ENCODE measurements at places on chromosomes 3 and 15.

- DNase-seq, result no peak
Observed at GRCh38 chr15:101124731-101125451, 127.0 kb downstream of the CHSY1 start.

- DNase-seq, result no peak
Observed at GRCh38 chr3:186319945-186320344, 42.1 kb downstream of the DGKG start.

GRCh38 chr3:116473602-116474001 is 28.3 kb upstream of the LSAMP start:
- DNase-seq, result no peak

DNA sequence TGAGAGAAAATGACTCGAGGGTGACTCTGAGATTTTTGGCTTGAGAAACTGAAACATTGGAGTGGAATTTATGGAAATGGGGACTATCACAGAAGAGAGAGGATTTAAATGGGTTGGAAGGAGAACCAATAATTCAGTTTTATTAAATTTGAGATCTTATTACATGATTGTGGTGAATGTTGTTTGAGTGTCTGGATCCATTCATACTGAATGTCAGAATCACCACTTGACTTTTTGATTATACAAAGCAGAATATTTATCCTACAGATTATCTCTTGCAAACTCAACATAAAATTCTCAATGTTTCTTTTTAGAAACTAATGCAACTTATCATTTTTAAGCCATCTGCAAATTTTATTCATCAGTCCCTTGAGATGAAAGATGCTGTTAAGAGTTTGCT is 332.8 kb downstream of the CNTN3 start:
- DNase-seq, result no peak

DNA sequence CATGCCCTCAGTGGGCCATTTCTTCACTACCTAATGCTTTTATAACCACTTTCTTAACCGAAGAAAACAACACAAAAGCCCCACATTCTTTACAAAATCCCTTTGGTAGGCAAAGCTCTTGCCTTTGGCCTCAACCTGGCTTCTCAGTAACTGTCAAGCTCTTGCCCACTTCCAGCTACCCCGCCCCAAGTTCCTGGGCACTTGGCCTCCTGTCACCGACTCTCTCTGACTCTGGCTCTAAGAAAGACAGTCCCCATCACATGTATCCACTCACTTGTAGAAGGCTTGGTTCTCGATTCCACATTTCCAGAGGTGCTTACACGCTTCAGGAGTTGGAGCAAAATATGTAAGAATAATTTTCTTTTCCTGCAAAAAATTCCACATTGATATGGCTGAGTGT is 61.1 kb downstream of the WDR76 start:
- no peak for DNase-seq

GRCh38 chr3:141405025-141405424 is 36.7 kb downstream of the ZBTB38 start:
- no peak for DNase-seq

DNA sequence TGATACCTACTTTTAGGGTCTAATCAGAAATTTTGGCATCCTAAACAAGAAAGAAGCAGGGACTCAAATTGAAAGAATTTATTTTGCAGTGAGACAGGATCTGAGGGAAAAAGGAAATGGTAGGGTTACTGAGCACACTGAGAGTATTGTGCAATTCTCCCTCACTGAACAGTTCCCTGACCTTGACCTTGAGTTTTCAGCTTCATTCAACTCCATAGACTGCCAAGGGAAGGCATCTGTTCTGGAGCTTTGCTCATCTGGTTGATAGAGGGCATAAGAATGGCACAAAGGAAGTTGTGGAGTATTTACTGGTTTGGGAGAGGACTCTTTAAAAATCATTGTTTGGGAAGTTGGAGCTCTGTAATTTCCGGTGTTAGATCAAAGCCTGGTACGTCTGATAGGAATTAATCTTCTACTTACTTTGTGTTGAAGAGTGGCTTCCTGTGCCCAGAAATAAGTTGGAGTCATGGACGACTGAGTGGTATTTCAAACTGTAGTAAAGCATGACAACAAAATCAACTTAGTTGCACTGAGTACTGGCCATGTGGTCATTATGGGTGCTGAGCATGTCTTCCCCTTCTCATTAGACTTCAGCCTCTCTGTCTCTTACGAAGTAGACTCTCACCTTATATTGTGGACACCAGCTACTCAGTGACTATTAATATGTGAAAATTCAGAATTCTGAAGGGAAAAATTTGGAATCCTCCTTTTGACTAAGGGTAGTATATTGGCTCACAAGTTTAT is 40.8 kb downstream of the CLDN1 start:
- no peak for DNase-seq

DNA sequence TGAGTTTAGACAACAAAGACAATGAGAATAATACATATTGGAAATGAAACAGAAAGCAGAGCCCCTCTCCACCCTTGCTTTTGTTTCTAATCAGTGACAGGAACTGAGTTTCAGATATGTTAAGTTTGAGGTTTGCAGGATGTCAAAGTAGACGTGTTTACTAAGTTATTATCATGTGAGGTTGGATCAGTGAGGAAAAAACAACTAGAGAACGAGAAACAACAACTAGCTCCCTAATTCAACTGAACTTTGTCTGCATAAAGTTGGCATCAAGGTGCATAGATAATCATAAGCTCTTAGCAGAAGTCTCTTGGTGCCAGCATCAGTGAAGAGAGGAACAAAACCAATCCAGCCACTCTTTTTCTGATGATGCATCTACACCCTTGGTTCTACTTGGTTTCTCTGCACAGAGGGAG is 491.1 kb upstream of the NR2F2 start:
- DNase-seq, result no peak

DNA sequence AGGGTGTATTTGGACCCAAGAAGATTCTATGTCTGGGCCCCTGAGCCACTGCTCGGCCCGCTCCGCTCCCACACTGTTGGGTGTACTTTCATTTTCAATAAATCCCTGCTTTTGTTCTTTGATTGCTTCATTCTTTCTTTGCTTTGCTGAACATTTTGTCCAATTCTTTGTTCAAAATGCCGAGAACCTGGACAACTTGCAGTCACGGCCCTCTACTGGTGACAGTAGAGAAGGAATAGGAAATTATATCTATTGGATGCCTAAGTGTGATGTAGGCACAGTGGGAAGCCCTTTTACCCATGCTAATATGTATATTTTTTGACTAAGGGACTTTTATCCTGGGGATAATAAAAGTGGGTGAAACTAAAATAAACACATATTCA is 340.8 kb downstream of the LRRC3B start:
- no peak for DNase-seq

DNA sequence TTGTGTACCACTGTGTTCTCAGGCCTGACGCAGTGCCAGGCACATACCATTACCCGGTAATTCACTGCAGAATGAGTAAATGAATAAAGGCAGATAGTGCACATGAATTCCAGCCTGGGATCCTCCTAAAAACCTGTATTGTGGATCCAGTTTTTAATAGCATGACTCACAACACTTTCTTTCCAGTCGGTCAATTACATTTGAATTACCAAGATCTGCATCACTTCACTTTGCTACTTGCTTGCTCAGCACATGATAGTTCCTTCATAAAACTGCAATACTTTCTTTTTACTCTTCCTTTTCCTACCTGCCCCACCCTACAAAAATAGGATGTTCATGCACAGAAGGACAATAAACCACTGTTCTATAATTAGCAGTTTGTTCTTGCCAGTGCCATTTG is 553.8 kb downstream of the MAGI1 start:
- no peak for DNase-seq

GRCh38 chr3:156577736-156578135 is 22.8 kb upstream of the SSR3 start:
- DNase-seq, result no peak

- DNase-seq, result no peak
Observed at GRCh38 chr3:126110431-126111125, 26.7 kb upstream of the SLC41A3 start.

DNA sequence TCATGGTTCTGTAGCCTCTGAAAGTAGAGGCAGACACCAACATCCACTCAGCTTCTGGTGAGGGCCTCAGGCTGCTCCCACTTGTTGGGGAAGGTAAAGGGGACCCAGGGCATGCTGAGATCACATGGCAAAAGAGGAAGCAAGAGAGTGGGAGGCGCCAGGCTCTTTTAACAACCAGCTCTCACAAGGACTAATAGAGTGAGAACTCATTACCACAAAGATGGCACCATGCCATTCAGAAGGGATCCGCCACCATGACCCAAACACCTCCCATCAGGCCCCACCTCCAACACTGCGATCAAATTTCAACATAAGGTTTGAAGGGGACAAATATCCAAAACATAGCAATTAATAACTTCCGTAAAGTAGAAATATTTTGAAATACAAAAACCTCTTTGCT is 192.3 kb downstream of the OCA2 start:
- DNase-seq, result no peak

DNA sequence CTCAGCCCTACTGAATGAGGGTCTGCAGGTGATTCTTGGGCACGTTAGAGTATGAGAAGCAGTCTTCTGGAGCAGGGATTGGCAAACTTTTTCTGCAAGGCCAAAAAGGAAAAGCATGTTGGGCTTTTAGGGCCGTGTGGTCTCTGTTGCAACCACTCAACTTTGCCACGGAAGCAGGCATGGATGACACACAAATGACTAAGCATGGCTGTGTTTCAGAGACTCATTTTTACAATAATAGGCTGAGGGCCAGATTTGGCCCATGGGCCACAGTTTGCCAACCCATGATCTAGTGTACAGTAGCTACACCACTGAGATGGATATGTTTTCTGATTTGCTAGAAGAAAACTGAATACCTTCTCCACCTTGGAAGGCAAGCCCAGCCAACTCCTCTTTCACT is 66.1 kb upstream of the PRICKLE2 start:
- no peak for DNase-seq

DNA sequence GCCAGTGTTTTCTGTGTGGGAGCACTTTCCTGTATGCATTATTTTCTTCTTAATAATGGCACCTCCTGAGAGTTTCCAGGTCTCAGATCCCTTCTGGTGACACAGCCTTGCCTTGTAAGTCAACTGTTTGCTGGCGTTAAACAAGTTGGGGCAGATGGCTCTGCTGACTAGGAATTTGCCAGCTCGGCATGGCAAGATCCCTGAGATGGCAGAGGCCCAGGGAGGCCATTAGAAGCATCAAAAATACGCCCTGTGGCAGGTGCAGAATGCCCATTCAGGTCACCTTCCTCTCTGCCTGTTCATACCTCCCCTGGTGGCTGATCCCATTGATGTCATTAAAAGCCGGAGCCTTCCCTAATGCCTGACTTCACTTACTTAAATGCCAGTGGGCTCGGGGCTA is 320.9 kb upstream of the CTDSPL start:
- DNase-seq, result no peak

- DNase-seq, result no peak
Observed at GRCh38 chr15:88467935-88468528, 524 bp downstream of the MRPS11 start.

- DNase-seq, result peak; percentile 53
Observed at GRCh38 chr3:23805633-23806533, at the start of gene UBE2E1. Gene UBE2E1 (plus strand): TSS chr3:23805955. CDS start chr3:23807270, 1,315 bp downstream.

DNA sequence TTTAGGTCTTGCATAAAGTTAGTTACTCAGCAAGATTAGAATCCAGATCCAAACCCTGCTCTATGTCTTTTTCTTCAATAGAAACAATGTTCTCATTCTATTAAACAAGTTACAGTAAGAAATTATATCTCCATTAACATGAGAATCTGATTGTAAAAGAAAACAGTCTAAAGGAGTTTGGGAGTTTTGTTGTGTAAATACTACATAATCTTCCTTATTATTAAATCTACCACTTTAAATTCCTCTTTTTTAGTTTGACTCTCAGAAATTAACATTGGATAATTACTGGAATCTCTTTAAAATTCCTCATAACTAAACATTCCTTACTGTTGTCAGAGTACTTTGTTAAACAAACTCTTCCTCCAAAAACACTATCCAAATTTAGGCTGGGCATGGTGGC is 1.7 kb upstream of the GOLIM4 start:
- DNase-seq, result no peak

DNA sequence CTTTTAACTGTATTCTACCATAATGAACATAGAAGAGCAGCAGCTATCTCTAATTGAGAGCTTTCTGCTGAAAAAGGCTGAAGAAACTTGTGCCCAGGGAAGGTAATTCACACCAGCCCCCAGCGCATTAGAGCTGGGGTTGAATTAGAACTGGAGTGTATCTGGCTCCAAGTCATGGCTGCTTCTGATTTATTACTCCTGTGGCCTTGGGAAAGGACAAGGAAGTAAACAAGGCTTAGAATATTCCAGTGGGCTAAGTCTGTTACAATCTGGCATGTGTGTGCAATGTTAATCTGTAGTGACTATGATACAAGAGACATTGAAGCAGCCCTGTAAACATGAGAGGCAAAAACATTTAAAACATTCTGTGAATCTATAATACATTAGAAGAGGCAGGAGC is 18.1 kb downstream of the CPA3 start:
- DNase-seq, result no peak

DNA sequence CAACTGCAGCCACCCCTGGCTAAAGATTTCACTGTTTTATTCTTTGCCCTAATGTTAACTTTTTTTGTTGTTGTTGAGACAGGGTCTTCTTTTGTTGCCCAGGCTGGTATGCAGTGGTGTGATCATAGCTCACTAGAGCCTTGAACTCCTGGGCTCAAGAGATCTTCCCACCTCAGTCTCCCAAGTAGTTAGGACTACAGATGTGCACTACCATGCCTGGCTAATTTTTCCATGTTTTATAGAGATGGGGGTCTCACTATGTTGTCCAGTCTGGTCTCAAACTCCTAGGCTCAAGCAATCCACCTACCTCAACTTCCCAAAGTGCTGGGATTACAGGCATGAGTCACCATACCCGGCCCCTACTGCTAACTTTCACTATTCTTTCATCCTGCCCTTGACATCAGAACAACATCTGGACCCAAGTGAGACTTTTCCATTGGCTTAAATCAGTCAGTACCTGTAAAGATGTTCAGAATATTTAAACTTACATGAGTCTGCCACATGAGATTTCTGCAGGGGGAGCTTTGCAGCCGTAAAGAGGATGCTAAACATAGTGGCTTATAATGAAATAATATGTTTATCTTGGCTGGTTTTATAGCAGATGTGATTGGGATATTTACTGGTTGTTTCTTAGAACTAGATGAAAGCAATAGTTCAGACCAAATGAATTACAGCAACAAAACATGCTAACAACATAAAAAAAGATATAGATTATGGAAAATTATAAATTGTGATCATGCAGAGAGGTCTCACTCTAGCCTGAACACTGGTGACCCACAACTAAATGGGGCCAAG is 73.6 kb downstream of the HMG20A start:
- no peak for DNase-seq

DNA sequence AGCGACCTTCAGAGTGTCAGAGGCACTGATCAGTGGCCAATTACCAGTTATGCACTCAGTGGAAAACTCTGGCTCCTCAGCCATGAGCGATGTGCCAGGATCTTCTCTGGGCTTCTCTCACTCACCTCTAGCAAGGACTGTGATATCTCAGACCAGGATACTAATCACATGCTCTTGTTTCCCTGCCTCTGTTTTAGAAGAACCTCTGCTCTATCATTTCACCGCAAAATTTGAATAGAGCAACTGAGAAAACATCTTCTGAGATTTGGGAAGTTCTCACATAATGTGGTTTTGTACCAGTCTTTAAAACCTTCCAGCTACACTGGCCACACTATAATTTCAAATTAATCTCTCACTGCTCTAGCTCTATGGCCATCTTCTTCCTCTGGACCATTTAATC is 325.8 kb upstream of the FRG2C start:
- DNase-seq, result no peak

- DNase-seq, result no peak
Observed at GRCh38 chr3:59418836-59419235, 369.0 kb upstream of the CFAP20DC start.

GRCh38 chr15:90946538-90946937 is 8.1 kb upstream of the RCCD1 start:
- no peak for DNase-seq

GRCh38 chr3:17044855-17045254 is 160.1 kb downstream of the PLCL2 start:
- no peak for DNase-seq

- DNase-seq, result no peak
Observed at GRCh38 chr3:15800327-15800726, 2.5 kb upstream of the ANKRD28 start.

All from T-helper 2 cell treated with Interferon-gamma antibody and Interleukin-4, amounts not matched to agents 5 μg/mL and 100 μg/mL, for 36 hours (primary cell).